AG08395 (cell line): ENCODE measurements at places on chromosomes 3 and 15.

DNA sequence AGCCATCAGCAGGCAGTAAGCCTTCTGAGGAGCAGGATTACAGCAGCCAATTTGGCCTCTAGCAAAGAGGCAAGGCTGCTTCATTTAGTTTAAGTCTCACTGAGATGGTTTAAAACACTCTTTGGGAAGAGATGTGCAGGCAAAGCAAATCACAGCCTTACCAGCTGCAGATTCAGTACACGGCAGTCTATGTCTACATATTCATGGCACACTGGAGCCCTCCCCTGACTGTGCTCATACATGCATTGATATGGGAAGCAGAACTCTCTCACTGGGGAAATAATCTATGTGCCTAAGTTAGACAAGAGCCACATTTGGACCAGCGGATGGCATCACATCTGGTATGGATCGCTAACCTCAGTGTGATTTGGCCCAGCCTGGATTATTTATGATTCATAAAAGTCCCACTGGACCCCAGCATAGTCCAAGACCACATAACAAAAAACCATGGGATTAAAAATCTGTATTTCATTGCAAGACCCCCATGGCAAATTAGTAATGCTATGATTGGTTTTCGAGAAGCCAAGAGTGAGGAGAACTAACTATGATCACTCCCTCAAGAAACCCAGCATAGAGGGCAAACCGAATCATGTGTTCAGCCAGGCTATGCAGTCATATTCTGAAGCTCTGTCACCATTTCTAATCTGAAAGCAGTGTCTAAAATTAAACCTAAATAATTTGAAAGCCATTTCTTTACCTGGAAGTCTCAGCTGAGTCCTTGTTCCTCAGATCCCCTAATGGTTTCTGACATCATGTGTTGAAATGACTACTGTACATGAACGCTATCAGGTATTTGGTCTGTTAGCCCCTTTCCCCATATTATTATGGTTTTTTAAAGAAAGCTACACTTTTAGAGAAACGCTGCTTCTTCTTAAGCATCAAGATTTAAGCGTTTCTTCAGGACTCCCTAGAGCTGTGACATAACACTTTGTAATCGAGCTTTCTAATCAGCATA, 1.2 kb downstream of the PRICKLE2 start:
- no peak for DNase-seq

DNA sequence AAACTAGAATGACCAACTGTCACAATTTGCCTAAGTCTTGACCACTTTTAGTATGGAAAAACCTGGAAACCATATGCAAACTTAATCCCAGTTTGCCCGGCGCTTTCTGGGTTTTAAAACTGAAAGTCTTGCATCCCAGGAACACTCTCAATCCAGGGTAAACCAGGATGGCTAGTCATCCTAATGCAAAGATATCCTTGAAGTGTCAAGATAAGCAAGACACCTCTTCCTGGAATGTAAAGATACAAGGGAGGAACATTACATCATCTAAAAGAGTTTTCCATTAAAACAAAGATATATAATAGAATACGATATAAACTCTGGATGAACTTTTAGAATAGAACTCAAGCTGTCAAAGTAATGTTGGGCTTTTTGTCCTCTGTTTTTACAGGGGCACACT, 188.5 kb downstream of the MAGI1 start:
- no peak for DNase-seq

GRCh38 chr15:70088887-70089691, 8.6 kb downstream of the TLE3 start:
- no peak for DNase-seq

DNA sequence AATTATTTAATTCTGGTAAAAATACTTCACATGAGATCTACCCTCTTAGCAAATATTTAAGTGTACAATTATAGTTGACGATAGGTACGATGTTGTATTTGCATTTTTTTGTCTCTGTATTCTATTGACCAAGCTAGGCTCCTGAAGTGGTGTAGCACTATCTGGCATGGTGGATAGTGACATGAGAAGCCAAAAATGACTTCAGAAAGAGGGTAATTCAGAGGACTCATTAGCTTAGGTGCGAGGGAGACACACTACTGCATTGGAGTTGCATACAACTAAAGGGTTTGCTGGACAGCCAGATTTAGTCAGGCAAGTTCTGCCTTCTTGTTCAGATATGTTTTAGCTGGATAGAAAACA, 50.6 kb downstream of the KBTBD8 start:
- DNase-seq, result no peak

DNA sequence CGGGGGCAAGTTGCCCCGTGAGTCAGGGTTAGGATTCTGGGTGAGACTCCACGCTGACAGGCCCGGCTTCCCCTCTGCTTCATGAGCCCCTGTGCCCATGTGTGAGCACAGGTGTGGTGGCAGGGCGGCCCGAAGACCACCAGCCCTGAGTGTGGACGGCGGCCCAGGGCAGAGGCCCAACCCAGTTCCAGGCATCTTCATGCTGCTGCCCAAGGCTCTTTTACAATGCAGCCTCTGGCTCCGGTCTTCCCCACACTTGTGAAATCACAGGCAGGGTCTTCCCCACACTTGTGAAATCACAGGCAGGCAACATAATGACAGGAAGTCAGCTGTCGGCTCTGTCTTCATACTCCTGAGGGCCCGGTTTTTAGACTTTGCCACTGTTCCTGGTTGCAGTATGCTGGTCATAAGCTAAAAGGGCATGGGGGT, 78.8 kb downstream of the AAGAB start:
- no peak for DNase-seq

- peak; percentile 69 for DNase-seq
Observed at GRCh38 chr15:37773111-37773860, 161.2 kb upstream of the TMCO5A start.
